ENCODE measurements at places on chromosomes 12 and 14.

- no peak for DNase-seq
Measured at GRCh38 chr14:91406982-91407381, 10.6 kb downstream of the CCDC88C start.

DNA sequence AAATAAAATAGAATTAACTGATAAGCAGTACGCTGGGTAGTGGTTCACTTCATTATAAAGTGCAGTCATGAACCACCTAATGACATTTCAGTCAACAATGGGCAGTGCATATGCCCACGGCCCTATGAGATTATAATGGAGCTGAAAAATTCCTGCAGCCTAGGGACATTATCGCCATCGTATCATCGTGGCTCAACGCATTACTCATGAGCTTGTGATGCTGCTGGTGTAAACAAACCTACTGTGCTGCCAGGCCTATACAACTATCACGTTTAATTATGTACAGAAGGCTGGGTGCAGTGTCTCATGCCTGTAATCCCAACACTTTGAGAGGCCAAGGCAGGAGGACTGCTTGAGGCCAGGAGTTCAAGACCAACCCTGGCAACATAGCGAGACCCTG, 62.3 kb upstream of the TMEM263 start:
- no peak for DNase-seq

DNA sequence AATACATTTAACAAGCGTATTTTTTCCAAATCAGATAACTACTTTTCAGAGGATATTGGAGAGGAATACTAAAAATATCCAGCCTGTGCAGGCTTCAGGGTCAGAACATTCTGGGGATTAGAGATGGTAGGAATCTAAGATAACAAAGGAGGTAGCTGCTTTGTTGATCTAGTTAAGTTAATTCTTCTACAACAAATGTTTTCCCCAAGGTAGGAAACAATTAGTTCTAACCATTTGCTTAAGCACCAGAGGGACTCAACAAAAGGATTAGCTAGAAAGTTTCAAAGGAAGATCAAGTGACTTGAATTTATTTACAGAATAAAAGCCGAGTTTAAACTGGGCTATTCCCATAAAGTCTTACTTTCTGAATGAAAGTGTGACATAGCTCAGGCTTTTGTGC, 524.2 kb downstream of the TMTC2 start:
- DNase-seq, result no peak

DNA sequence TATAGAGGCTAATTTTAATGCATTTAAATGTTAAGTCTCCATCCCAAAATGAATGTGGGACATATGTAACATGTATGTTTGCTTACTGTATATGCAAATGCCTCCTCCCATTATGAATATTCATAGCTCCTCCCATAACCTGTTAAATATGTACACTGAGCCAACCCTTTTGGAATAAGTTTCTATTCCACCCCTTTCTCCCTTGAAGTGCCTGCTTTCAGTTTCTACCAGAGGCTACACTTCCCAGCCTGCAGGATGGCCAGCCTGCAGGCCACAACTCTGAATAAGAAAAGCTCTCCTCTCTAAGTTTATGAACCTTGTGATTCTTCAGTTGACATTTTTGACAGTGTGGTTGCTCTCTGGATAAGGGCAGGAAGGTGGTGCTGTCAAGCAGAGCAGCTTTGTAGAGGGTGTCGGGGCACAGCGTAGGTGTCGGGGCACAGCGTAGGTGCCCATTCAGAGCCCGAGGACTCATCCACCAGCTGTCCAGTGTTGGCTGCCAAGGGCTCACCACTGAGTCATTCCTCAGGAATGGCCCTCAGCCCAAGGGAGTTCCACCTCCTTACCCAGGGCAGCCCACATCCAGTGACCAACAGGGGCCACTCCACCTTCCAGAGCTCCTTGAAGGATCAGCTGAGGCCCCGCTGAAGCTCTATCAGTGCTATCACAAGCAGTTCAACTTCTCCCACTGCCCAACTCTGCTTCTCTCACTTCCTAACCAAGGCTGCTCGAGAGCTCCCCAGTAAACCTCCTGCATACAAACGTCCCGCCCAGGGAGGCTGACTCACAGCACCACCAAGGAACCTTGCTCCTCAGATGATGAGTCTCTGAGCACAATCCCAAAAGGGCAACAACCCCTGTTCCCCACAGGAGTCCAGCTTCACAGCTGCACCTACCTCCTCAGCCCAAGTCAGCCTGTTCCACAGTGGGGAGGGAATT, 31.4 kb downstream of the VWF start:
- DNase-seq, result no peak

DNA sequence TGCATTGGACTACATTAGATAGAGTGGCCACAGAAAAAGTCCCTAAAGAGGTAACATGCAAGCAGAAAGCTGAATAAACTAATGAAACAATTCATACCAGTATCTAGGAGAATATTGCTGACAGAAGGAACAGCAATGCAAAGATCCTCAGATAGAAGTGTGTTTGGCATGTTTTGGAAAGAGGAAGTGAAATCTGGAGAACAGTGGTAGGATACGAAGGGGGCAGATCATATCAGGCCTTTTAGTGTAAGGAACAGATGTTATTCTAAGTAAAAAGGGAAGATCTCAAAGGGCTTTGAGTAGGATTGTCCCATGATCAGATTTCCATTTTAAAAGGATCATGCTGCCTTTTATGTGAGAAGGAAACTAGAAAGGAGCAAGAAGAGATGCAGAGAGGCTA, 342.9 kb downstream of the PAWR start:
- no peak for DNase-seq

GRCh38 chr14:50025776-50026175, 90.6 kb downstream of the VCPKMT start:
- DNase-seq, result no peak

GRCh38 chr12:126346087-126346486, 1280.9 kb downstream of the AACS start:
- DNase-seq, result no peak

- no peak for DNase-seq
Measured at GRCh38 chr14:61860294-61860918, 98.2 kb downstream of the SNAPC1 start.

- no peak for DNase-seq
Measured at GRCh38 chr14:90405101-90405500, 8.3 kb downstream of the CALM1 start.

DNA sequence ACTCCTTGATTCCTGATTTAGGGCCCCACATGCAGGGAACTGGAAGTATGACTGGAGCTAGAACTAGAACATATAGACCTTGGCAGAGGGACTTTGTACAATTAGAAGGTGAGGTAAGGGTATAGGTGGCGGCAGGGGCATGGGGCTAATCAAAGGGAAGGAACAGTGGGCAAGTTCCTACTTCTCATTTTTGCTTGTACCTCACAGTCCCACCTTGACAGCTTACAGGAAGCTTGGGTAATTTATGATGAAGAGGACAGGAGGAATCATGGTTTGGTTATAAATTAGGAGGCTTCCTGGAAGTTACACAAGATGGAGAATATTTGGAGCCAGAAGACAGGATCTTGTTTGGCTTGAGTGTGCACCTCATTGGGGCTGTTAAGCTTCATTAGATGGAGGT, 33.4 kb downstream of the SUSD6 start:
- DNase-seq, result no peak

DNA sequence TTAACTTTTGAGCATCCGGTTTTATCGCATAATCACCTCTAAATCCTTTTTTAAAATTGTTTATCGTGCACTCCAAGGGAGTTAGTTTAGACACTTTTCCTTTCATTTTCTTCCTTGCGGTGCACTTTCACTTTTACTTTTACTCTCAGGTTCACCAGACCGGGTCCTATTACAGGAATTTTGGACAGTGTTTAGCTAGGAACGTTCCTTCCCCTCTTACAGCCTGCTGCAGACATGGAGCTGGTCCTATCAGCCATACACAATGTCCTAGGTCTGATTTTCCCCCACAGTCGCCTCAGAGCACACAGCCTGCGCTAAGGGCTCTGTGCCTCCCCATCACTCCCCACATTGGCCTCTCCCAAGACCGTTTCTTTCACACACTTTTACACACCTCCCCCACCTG, 103.9 kb downstream of the ALG10 start:
- no peak for DNase-seq

GRCh38 chr12:57377103-57377840, 53.6 kb downstream of the R3HDM2 start:
- no peak for DNase-seq

GRCh38 chr14:64728106-64728505, 23.9 kb downstream of the PLEKHG3 start:
- DNase-seq, result no peak

GRCh38 chr12:127260531-127260930, 1006.4 kb upstream of the TMEM132C start:
- no peak for DNase-seq

DNA sequence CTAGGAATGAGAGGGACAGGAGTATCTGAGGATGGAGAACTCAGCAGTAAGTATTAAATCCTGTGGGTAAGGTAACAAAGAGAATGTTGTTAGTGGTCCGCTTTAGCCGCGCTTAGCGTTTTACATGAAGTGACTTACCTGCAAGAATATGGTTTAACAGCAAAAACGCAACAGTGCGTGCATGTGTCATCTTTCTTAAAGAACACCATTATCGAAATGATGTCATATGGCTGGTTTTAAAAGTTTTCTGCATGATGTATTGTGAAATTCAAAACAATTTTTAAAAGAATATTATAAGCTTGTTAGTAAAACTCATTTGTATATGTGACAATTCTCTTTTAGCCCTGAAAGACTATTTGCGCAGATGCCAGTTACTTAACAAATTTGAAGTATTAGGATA, 1.7 kb downstream of the LEMD3 start:
- no peak for DNase-seq

- DNase-seq, result no peak
Measured at GRCh38 chr12:96861656-96862055, 45.4 kb upstream of the NEDD1 start.

GRCh38 chr12:124666722-124667259, 99.4 kb upstream of the NCOR2 start:
- no peak for DNase-seq

- DNase-seq, result no peak
Measured at GRCh38 chr14:33788161-33788560, 162.7 kb downstream of the EGLN3 start.

DNA sequence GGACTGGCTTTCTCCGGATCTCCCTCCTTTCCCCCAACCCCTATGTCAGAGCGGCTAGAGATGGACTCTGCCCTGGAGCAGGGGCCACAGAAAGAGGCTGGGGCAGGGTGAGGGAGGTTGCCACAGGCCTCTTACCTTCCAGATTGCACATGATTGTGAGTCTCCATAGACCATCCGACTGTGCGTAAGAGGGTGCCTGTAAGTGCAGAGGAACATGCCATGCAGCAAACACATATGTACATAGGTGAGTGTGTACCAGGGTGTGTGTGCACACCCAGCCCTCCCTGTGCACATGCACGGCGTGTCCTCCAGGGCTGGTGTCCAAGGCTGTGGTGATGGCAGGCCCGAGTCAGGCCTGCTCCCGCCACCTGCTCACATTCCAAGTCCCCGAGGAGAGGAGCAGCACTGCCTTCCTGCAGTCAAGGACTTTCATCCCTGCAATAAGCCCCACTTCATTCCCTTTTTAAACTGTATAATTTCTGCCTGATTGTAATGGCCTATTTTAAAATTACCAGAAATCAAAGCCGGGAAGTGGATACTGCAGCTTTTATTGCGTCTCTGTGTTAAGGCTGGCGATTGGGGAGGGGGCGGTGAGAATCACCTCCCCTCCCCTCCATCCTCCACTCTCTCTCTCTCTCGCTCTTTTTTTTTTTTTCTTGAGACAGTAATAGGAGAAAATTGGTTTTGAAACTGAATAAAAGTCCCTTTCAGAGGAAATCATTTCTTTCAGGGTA, 28.5 kb downstream of the FAM222A start:
- DNase-seq, result no peak

All from activated naive CD4-positive, alpha-beta T cell treated with anti-CD3 and anti-CD28 coated beads, Interleukin-2, amount 50 U/mL, for 72 hours (primary cell).